A549 treated with ZK216348 at 1 μM for 4 hours (cell line): ENCODE measurements at places on chromosomes 13 and 19. TPM values are rescaled to one million over a fixed set of nuclear protein-coding genes. Genes with fewer than 3 reads are reported as not detected.

Gene RGL3
- 1.7 to 2.7 TPM (median 2.2 TPM) in 5 replicates for total RNA-seq

Gene ZNF534
- not detected in 5 replicates for total RNA-seq

Gene IGFL1
- 1.3 to 3.8 TPM (median 2.4 TPM) in 5 replicates for total RNA-seq

Gene ERICH6B
- not detected in 5 replicates for total RNA-seq

Gene ZNF260
- total RNA-seq = 5.9 to 13.9 TPM (median 7.6 TPM) in 5 replicates

Gene CGB3
- not detected in 5 replicates for total RNA-seq

Gene ERICH4
- not detected in 5 replicates for total RNA-seq

Gene CCNA1
- total RNA-seq = 0.21 to 0.46 TPM (median 0.25 TPM) in 5 replicates

Gene MRPS31
- total RNA-seq = 12.7 to 17.7 TPM (median 13.7 TPM) in 5 replicates

Gene FKRP
- total RNA-seq = 15.8 to 21.4 TPM (median 21.0 TPM) in 5 replicates

Gene RFPL4AL1
- not detected in 5 replicates for total RNA-seq
